ENCODE measurements at places on chromosomes 12 and 14.

GRCh38 chr12:114401328-114402083 is 4.4 kb downstream of the TBX5 start:
- DNase-seq = no peak

DNA sequence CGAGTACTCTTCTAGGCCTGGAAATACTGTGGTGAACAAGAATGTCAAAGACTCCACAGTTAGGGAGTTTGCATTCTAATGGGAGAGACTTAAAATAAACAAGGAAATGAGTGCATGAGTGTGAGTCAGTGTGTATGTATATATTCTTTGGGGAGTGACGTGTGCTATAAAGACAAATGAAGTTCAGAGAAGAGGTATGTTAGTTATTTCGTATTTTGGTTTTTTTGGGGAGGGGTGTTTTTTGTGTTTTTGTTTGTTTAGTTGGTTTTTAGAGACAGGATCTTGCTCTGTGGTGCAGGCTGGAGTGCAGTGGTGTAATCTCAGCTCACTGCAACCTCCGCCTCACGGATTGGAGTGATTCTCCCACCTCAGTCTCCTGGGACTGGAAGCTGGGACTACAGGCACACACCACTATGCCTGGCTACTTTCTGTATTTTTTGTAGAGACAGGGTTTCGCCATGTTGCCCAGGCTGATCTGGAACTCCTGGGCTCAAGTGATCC is 74.3 kb downstream of the SRGAP1 start:
- no peak for DNase-seq

DNA sequence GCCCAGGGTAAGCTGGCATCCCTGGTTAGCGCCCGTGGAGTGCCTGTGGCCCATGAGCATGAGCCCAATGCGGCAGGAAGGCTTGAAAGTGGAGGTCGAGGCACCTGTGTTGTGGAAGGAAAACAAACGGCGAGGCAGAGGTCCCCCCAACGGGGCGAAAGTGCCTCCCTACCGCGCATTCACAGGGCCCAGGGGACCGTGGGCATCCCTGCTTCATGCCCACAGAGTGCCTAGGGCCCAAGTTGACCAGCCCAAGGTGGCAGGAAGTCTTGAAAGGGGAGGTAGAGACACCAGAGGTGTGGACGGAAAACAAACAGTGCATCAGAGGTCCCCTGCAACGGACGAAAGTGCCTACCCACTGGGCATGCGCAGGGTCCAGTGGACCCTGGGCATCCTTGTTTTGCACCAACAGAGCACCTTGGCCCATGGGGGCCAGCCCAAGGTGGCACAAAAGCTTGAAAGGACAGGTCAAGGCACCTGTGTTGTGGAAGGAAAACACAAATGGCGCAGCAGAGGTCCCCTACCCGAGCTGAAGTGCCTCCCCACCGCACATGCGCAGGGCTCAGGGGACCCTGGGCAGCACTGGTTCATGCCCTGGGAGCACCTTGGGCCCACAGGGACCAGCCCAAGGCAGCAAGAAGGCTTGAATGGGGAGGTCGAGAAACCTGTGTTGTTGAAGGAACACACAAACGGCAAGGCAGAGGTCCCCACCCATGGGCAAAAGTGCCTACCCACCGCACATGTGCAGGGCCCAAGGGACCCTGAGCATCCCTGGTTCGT is 377.5 kb downstream of the ALG10 start:
- DNase-seq = no peak

GRCh38 chr14:52895000-52895399 is 55.9 kb downstream of the FERMT2 start:
- DNase-seq = no peak

GRCh38 chr14:59920378-59920683 is 387 bp downstream of the LRRC9 start:
- no peak for DNase-seq

DNA sequence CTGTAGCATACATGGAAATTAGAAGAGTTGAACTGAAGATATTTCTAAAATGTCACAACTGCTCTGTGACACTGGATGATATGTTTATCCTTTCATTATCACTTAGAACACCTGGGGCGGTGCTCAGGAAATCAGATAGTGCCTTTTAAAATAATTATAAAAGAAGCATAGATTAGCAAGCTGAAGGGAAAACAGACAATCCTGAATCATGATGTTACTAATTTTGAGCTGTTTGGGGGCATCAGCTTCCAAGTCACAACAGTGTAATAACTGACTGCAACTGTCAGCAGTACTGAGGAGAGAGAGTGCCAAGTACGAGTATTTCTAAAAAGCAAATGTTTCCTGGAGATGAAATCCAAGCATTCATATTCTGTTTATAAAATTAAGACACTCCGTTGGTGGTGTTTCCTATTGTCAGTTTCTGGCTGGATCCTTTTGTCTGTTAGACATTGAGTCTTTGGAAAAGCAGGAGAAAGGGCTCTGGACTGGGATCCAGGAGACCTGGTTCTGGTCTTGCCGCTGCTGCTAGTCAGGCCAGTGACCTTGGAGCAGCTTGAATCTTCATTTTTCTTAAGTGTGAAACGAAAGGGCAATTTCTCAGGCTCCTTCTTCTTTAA is 380.1 kb downstream of the EGLN3 start:
- DNase-seq = peak; percentile 42

DNA sequence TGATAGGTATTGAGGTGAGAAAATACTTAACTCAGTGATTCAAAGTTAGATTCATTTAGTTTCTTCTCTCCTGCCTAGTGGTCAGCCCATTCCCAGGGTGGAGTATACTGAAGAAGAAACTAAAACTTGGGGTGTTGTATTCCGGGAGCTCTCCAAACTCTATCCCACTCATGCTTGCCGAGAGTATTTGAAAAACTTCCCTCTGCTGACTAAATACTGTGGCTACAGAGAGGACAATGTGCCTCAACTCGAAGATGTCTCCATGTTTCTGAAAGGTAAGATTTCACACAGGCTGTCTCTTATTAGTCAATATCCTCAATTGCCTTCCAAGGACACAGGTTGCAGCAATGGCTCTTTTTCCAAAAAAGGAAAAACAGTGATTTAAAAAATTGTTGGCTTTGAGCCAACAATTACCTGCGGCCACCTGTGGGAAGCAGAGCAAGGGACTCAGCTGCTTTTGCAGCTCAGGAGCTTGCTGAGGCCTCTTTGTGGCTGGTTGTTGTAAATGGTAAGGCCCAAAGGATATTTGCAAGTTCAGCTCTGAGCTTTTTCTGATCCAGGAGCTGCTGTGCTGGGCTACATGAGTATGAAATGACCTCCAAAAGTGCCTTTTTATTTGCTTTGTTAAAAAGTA is 33.9 kb downstream of the TPH2 start:
- no peak for DNase-seq

- no peak for DNase-seq
Measured at GRCh38 chr14:69299286-69300035, 39.5 kb downstream of the GALNT16 start.

GRCh38 chr12:21655591-21655990 is 2.1 kb downstream of the LDHB start:
- DNase-seq = no peak

DNA sequence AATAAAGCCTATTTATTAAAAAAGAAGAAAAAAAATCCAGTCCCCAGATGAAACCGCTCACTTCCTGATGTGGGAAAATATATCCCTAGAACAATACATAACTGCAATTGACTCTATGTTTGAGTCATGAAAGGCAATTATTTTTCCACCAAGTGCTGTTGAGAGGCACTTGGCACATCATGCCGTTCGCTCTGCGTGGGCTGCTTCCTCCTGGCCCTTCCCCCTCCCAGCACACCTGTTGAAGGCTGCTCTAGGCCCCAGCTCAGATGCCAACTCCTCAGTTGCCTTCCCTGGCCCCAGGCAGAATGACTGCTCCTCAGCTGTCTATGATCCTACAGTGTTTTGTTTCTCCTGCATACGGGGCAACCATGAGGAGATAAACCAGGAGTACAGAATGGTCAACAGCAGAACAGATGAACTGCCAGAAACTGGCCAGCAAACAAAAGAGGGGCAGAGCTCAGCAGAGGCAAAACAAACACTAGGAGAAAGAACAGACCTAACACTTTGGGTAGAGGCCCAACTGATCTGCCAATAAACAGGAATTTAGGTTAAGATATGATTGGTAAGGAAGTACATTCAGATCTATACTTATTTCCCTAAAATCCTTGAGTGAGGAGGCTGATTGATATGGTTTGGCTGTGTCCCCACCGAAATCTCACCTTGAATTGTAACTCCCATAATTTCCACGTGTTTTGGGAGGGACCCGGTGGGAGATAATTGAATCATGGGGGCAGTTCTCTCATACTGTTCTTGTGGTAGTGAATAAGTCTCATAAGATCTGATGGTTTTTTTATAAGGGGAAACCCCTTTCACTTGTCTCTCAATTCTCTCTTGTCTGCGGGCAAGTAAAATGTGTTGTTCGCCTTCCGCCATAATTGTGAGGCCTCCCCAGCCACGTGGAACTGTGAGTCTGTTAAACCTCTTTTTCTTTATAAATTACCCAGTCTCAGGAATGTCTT is 58.6 kb downstream of the SLC38A1 start:
- no peak for DNase-seq

- no peak for DNase-seq
Measured at GRCh38 chr14:55540847-55541773, 38.9 kb upstream of the KTN1 start.

DNA sequence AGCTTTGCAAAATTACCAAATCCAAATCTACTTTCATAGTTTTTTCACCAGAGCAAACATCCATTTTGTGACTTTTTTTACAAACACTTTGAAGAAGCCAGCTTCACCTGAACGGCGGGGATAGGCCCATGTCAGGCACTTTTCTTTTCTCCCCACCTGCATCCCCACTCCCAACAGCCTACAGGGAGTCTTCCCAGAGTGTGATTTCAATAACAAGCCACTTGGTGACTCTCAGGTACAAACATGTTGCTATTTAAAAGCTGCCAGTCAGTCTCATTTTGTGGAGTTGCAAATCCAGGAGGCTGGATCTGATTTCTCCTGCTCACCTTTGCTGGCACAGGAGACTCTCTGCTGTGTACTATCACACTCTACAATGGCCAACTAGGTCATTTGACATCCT is 285.5 kb downstream of the KCNH5 start:
- DNase-seq = no peak

DNA sequence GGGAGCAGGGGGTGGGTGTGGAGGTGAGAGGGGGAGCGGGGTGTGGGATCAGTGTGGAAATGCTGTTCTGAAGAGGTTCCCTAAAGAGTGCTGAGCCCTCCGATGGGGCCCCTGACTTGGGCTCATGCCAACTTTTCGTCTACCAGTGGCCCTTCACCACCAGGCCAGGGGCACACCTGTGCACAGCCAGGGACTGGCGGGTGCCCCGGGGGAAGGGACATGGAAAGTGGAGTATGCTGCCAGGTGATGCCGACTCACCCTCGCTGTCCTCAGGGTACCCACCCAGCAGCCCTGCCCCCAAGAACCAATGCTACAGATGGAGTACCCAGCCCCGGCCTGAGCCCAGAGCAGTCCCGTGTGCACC is 26.2 kb downstream of the AMN start:
- DNase-seq = no peak

GRCh38 chr14:101844219-101844618 is 82.7 kb downstream of the PPP2R5C start:
- DNase-seq = no peak

- no peak for DNase-seq
Measured at GRCh38 chr14:97408503-97408902, 611.3 kb downstream of the VRK1 start.

- DNase-seq = peak; percentile 8
Measured at GRCh38 chr12:119060847-119061796, 79.8 kb downstream of the SRRM4 start.

DNA sequence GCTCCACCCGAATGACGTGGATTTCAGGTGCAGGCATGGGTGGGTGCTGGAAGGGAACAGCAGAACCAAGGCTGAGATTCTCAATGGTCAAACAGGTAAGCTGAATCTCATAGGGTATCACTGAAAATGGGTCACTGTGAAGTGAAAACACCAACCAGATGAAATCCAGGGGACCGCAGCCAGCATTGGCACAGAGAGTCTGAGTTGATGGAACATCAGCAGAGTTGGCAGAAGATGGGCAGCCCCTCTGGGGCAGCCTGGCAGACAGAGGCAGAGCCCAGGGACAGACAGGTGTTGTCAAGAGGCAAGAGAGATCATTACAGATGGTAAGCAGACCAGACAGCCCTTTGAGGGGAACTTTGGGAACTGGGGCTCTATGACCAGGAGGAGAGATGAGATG is 48.0 kb downstream of the ACTN1 start:
- no peak for DNase-seq

GRCh38 chr12:44317651-44318126 is 481.8 kb downstream of the TMEM117 start:
- no peak for DNase-seq

GRCh38 chr12:113157218-113157859 is 7.8 kb downstream of the CFAP73 start:
- DNase-seq = no peak

GRCh38 chr12:97471194-97471593 is 8.6 kb downstream of the RMST start:
- DNase-seq = no peak

GRCh38 chr12:25308756-25309155 is 58.0 kb upstream of the KRAS start:
- no peak for DNase-seq

DNA sequence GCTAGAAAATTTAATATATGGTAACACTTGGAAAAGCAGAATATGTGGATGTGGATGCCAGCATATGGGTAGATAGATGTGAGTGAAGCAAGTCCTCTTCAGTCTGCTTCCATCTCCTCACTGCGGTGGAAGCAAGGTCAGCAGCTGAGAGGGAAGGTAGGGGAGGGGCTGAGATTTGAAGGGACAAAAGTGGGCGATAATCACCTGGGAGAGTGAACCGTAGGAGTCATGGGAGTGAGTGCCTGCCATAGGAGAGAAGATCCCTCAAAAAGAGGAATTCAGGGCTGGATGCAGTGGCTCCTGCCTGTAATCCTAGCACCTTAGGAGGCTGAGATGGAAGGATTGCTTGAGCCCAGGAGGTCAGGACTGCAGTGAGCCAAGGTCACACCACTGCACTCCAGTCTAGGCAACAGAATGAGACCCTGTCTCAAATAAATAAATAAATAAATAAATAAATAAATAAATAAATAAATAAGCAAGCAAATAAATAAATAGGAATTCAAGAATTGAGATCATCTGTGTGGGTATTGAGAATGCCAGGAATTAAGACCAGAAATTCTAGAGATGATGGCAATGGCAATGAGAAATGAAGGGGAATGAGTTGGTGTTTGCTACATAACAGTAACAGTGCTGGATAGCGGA is 123.4 kb downstream of the BICD1 start:
- DNase-seq = no peak

- DNase-seq = peak; percentile 91
Measured at GRCh38 chr14:52950898-52951680, at the start of gene FERMT2. Gene FERMT2 (minus strand): TSS chr14:52951050. CDS start chr14:52950568, 482 bp downstream.

- DNase-seq = no peak
Measured at GRCh38 chr14:101398011-101398410, 163.3 kb upstream of the DIO3 start.

DNA sequence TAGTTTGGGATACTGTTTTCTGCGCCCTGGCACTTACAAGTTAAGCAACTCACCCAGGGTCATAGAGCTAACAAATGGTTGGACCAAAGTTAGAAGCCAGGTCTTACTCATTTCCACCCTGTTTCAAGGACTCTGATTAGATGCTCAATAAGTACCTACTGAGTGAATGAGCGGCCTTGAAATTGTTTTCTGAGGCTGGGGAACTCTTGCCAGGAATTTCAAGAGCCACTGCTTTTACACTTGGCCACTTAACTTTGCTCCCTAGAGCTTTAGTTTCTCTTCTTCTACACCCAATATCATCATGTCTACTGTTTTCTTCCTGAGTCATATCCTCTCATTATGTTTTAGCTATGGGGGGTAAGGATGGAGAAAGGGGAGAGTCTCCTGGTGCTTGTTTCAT is 431.6 kb downstream of the ZFP36L1 start:
- no peak for DNase-seq

Data from globus pallidus (tissue), 1 donor.